ENCODE measurements at places on chromosomes 4 and X.

DNA sequence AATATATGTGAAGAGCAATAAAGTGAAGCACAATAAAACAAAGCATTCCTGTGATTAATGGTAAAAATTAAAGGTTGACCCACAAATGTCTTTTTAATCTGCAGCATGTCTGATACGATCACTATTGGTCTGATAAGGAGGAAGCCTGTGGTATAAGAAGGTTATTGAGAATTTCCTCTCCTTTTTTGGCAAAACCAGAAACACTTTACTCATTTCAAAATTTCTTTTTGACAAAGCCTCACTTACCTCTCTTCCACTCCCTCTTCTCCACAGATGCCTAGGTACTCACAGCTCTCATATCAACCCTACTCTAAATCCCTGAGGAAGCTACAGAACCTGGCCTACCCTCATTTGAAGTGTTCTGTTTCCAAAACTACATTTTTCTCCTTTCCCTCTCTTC, 56.1 kb downstream of the TSPAN5 start:
- DNase-seq: no peak

GRCh38 chr4:139975830-139976272, 178.1 kb downstream of the MAML3 start:
- DNase-seq: peak; percentile 2

DNA sequence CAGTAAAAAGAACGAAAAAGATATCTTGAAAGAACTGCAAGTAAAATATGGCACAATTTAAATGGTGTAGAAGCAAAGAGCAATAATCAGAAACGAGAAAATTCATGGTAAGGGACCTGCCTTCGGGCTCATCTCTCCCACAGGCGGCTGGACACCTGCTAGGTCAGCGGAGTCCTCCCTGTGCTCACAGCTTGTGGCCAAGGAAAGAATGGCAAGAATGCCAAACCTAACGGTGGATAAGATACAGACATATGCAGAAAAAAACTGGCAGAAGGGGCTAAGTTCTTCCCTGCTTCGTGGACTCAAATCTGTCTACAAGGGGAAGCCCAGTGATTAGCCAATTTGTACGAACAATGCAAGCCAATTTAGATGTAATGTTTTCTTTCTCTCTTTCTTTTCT, 152.1 kb upstream of the VCX start:
- no peak for DNase-seq

DNA sequence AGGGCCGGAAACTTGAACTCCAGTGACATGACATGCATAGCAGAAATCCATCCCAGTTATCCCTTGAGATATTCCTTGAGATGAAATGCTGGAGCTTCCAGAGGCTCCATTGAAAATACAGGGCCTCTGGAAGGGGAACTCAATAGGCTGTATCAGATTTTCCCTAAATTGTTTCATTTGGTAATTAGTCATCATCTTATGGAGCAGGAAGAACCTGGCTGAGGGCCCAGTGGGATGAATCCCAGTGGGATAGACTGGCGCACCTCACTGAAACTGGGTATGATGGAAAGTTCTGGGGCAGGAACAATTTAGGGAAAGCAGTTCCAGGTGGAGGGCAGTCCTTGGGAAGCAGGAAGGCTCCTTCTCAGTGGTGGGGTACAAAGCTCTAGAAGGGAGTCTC, 307.8 kb upstream of the DIPK2B start:
- no peak for DNase-seq

GRCh38 chrX:70553516-70553915, 108.9 kb downstream of the DLG3 start:
- DNase-seq: no peak

DNA sequence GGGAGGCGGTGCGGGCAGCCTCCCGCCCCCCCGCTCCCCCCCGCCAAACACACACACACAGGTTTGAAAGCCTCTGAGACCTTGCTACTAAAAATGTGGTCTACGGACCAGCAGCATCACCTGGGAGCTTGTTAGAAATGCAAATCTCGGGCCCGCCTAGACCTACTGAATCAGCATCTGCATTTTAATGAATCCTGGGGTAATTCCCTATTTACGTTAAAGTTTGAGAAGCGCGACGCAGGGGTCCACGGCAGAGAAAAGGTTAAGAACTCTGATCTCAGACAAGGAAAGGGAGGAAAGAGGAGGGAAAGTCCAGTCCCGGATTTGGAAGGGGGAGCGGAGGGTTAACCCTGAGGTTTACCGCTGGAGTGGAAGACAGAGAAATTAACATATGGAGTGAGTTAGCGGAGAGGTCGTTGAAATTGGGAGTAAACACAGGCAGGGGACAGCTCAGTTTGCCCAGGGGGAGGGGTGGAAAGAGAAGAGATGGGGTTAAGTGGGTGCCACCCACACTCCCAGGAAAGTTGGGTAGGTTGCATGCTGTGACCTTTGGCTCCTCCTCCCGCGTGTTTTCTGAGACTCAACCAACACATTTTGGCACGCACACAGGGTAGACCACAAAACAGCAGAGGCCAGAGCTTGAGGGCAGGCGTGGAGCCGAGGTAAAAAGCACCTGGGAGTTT, 483.6 kb downstream of the BCOR start:
- DNase-seq: no peak

- DNase-seq: no peak
Observed at GRCh38 chr4:57580710-57581599, 470.8 kb upstream of the IGFBP7 start.

DNA sequence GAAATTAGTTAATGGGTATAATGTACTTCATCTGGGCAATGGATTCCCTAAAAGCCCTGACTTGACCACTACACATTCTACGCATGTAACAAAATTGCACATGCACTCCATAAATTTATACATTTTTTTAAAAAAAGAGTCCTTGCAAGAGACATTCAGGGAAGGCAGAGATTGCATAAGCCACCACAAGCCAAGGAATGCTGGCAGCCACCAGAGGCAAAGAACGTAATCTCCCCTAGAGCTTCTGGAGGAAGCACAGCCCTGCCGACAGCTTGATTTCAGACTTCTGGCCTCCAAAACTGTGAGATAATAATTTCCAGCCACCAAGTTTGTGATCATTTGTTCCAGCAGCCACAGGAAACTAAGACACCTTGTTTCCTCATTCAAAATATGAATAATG, 185.6 kb upstream of the GALNT7 start:
- DNase-seq: no peak

Measured in AG09309 (cell line).